Thoracic aorta (tissue), 2 donors: ENCODE measurements at places on chromosomes 16 and 17. TPM values are rescaled to one million over a fixed set of nuclear protein-coding genes. Genes with fewer than 3 reads are reported as not detected.

- no peak overlapping the region for H3K4me3 ChIP-seq
- no peak for DNase-seq
- H3K27ac ChIP-seq, result no peak overlapping the region
- H3K4me1 ChIP-seq, result no peaks in the 10 kb centered on the region
- no peaks in the 10 kb centered on the region for H3K27me3 ChIP-seq
Observed at GRCh38 chr16:50428116-50428515, 59.3 kb upstream of the BRD7 start.

DNA sequence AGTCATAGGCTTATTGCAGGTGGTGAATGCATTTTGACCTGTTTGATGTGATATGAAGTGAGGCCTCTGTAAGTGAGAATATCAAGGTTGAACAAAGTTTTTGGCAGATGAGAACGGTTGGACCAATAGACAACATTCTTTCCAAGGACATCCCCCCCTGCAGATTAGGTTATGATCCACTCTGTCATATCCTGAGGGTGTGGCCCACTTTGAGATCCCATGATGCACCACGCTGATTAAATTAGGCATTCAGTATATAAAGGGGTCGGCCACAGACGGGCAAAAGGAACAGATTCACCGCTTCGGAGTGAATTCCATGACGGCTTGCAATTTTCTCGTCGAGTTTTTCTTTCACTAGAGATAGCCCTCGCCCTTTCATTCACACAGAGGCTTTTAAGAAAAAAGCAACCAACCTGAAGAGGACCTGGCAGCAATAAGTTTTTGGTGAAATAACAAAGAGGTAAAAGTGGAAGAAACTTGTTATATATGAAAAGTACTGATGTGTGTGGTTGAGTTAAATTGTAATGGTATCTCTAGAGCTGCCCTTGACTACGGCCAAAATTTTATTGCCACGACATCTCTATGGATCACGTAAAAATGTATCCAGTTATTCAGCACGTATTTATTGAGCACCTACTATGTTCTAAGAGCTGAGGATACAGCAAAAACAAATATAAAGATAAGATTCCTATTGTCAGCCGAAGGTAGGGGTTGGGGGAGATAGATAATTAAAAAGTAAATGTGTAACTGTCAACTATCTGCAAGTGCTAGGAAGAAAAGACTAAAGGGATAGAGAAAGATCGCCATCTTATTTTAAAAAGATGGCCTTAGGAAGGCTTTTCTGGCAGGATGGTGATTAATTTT lies 1.7 kb upstream of the RBBP6 start:
- no peak overlapping the region for H3K4me3 ChIP-seq

- no peaks in the 10 kb centered on the region for H3K27me3 ChIP-seq
- no peak for DNase-seq
- no peak overlapping the region for H3K4me3 ChIP-seq
- no peaks in the 10 kb centered on the region for H3K36me3 ChIP-seq
- H3K4me1 ChIP-seq, result peaks cover 12% of the 10 kb centered on the region
Observed at GRCh38 chr16:79697562-79698112, 97.1 kb upstream of the MAF start.

- DNase-seq, result no peak
- peaks cover 12% of the 10 kb centered on the region for H3K36me3 ChIP-seq
- H3K27me3 ChIP-seq, result no peaks in the 10 kb centered on the region
- no peak overlapping the region for H3K27ac ChIP-seq
Observed at GRCh38 chr16:75593825-75594820, 27.9 kb downstream of the GABARAPL2 start.

RNF135 gene
- 37.7 TPM for total RNA-seq
